ENCODE measurements at places on chromosomes 7 and 10.
A peak's percentile ranks its signal among the peaks of the same experiment; 100 is the strongest.

- DNase-seq = no peak
These were observed 395.6 kb downstream of the TNS3 start for GRCh38 chr7:47186316-47186715.

- DNase-seq = no peak
These were observed 114.8 kb upstream of the TCF7L2 start for GRCh38 chr10:112835217-112835715.

DNA sequence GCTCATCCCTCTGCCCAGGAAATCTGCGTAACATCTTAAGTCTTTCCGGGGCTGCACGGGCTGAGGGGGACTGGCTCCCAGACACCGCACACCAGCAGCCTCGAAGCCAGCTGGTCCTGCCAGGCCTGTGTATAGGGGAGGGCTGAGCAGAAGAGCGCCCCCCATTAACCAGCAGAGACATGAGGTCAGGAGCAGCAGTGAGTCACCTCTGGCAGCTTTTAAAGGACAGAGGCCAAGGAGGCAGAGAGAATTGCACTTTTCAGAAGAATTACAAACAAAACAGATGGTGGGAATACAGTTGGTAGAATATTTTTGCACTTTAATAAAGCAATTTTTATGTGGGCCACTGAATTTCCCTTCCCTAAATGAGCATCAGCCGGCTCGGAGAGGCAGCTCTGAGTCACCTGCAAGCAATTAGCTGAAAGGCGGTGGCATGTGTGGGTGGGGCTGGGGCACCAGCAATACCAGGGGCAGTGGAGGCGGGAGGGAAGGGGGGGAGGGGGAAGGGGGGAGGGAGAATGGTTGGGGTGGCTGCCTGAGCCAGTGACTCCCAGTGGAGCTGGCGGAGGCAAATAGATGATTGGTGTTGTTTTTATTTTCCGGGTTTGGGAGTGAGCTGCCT, 39.1 kb downstream of the GOLGA7B start:
- peak; percentile 42 for DNase-seq

GRCh38 chr10:109880886-109881768, 42.2 kb downstream of the XPNPEP1 start:
- no peak for DNase-seq

GRCh38 chr7:100170101-100170897, 1.9 kb upstream of the GAL3ST4 start:
- DNase-seq = no peak

DNA sequence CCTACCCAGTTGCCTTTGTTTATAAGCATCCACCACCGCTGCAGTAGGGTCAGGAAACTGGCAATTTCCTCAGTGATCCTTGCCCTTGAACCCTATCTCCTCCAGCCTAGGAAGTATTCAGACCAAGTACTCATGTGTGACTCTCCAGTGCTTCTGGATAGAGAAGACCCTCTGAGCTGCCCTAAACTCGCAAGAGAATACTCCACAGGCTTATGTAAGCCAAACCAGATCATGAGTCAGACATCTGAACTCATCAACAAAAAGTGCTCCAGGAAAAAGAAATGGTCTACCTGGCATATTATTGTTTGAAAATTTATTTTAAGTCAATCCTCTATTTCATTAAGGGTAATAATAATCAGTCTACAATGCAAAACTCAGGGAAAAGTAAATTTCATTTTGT, 101.3 kb downstream of the KAT6B start:
- DNase-seq = peak; percentile 36

GRCh38 chr7:115406219-115406618, 484.3 kb downstream of the MDFIC start:
- DNase-seq = no peak

DNA sequence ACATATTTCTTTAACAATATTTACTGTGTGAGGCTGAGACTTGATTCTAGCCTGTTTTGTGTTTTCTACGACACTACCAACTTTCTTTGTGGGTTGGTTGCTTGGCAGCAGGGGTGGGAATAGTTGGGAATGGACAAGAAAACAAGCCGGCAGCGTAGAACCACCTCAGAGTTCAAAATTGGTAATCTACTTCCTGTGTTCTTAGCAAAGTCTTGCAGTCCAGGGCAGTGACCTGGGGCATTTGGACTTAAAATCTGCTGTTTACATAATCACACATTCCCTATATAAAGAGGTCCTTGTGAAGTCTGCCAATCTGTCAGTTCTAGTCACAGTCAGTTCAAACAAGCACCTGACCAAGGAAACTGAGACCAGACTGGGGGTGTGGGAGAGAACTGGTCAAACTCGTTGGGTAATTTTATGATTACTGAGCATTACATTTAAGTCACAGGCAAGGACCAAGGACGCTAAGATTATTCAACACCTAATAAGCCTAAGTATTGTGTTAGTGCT, 167.9 kb downstream of the CPEB3 start:
- no peak for DNase-seq

DNA sequence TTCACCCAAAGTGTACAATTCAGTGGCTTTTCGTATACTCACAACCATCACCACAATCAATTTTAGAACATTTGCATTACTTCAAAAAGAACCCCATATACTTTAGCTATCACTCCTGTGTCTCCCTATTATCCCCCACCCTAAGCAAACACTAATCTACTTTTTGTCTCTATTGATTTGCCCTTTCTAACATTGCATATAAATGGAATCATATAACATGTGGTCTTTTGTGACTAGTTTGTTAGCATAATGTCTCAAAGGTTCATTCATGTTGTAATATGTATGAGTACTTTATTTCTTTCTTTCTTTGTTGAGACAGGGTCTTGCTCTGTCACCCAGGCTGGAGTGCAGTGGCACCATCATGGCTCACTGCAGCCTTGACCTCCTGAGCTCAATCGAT, 21.0 kb upstream of the DNAJC12 start:
- DNase-seq = no peak

DNA sequence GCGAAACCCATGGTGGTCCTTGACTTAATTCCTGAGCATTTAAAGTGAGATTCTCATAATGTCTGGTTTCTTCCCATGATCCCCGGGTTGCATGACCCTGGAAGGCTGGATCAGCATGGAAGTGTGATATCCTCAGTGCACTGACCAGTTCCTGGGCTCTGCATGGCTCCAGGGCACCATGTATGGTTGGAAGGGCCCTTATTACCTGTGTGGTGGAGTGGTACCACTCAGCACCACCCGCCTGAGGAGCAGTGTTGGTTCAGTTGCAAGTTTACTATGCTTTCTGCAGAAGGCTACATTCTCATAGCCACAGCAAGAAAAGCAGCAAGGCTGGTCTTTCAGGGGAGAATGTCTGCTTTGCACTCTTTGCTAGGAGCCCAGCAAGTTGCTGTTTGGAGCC, 325.7 kb upstream of the MKI67 start:
- no peak for DNase-seq

- DNase-seq = peak; percentile 79
These were observed 187.9 kb downstream of the PLXDC2 start for GRCh38 chr10:20004087-20004523.

- no peak for DNase-seq
These were observed 27.9 kb downstream of the FOXL3 start for GRCh38 chr7:317643-318405.

GRCh38 chr10:100468978-100469377, 6.2 kb downstream of the WNT8B start:
- DNase-seq = peak; percentile 24

DNA sequence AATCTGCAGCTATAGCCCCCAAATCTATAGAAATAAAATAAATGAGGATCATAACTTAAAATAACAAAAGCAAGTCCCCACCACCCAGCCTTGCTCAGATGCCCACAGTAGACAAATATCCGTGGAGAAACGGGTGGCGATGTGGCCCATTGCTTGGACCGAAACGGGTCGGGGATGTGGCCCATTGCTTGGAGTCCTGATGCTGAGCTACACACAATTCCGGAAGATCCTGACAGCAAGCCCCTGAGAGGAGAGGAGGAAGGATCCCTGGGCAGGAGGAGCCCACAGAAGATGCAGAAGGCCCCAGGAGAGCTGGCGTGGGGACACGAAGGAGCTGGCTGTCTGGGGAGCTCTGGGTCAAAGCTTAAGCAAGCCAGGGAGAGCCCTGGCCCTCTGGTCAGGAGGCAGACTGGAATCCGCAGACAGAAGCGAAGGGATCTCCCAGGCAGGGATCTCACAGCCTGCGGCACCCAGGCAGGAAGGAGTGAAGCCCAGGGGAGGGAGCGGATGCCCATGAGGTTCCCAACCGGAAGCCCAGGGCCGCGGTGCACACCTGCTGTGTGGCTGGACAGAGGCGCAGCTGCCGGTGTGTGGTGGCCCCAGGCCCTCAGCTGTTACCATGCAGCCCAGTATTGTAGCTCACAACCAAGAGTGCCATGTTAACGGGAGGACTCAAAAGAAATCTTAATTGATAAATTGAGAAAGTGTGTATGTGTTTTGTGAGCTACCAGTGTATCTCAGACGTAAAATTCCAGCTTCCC, 138.8 kb downstream of the ADARB2 start:
- DNase-seq = no peak

DNA sequence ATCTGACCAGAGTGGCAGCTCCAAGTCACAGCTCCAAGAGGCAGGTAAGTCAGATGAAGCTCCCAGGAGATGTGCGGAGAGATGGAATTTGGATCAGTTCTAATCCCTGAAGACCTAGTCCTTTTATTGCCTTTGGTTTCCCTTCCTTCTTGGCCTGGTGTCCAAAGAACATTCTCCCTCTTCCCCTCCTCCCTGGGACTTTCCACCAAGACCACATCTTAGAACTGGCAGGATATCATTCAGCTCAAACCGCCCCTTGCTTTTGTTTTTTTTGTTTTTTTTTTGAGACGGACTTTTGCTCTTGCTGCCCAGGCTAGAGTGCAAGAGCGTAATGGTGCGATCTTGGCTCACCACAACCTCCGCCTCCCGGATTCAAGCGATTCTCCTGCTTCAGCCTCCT, 190.8 kb downstream of the GFRA1 start:
- DNase-seq = no peak

GRCh38 chr7:138483531-138483930, 23.5 kb downstream of the TRIM24 start:
- DNase-seq = no peak

DNA sequence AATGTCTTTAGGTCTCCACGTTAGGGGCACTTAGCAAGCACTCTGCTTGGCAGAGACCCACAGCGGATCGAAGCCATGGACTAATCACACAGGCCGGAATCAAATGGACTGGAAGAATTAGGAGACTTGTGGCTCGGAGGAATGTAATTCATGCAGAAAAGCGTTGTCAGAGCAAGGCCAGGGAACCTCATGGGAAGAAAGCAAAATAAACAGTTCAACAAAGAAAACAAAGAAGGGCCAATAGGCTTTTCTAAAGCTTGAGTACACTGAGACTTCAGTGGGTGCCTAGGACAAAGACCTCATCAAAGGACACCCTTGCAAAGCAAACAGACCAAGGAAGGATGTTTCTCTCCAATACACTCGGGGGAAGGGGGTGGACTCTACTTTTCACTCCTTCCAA, 171.1 kb downstream of the GLI3 start:
- no peak for DNase-seq

DNA sequence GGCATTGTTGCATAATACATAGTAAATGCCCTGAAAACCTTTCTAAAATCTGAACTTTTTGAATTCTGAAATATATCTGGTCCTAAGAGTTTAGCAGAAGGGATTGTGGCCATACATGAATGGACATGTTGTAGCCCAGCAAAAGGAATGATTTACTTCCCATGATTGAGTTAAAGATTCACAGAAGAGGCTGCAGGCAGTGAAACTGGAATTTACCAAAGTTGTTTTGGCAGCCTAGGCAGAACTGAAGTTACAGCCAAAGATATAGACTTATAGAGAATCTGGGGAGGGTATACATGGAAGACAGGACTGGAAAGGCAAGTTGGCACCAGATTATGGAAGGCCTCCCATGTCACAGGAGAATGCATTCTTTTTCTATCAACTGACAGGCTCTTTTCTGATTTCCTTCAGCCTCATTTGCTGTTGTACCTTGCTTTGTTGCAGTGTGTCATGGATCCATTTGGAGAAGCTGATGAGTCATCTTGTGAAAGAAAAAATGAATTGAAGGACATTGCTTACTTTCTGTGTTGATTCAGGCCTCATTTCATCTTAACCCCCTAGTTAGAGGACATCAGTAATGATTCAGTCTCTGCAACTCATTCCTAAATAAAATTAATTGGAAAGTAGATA, 356.2 kb upstream of the LRGUK start:
- DNase-seq = peak; percentile 29

GRCh38 chr7:11957956-11958355, 126.0 kb upstream of the THSD7A start:
- no peak for DNase-seq

GRCh38 chr7:141478845-141479244, 72.4 kb upstream of the AGK start:
- DNase-seq = no peak

DNA sequence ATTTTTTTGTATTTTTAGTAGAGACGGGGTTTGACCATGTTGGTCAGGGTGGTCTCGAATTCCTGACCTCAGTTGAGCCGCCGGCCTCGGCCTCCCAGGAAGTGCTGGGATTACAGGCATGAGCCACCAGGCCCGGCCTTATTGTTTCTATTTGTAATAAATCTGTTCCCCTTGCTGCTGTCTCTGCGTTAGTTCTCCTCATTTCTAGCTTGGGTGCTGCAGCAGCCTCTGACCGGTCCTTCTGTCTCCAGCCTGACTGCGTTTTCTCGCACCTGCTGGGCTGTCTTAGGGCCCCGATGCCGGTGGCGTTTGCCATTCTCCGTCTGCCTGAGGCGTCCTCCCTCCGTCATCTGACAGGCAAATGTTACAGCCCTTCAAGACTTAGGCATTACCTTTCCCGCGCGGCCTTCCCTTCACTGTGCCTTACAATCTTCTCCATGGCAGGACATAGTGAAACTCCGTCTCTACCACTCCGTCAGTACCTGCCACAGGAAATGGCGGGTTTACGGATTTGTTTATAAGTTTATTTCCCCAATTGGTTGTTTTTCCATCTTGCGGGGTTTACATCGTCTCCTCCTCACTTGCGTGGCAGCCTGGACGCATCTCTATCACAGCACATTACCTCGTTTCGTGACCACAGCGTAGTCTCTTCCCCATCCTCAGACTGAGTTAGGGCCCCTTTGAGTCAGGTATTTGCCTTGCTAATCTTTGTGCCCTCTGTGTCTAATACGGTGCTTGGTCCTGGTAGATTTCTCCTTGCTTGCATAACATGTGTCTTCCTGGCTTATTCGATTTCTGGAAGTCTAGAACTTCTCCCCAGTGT, 2.3 kb upstream of the GIMAP8 start:
- DNase-seq = no peak

DNA sequence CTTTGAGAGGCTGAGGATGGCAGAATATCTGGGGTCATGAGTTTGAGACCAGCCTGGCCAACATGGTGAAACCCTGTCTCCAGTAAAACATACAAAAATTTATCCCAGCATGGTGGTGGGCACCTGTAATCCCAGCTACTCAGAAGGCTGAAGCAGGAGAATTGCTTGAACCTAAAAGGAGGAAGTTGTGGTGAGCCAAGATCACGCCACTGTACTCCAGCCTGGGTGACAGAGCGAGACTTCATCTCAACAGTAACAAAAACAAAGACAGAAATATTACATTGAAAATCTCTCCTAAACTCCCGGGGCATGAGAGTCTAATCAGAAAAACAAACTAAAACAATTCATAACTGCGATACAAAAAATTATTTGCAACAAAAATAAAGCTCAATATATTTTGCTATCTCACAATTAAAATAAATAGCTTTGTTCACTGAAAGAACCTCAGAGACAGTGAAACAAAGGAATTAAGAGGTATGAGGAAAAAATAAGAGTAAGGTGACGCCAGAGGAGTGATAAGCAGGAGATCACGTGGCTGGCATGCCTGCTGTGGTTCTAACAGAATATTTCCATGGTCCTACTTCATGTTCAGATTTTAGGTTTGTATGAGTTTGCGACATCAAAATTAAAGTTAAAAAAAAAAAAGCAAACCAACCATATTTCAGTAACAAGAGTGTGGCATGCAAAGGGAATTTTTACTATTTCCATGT, 527.7 kb upstream of the POM121L12 start:
- DNase-seq = no peak

- DNase-seq = peak; percentile 23
These were observed 35.9 kb upstream of the SFTPD start for GRCh38 chr10:79984851-79985250.

Measured in amniotic epithelial cell (primary cell).